ENCODE measurements at places on chromosomes 4 and X.

DNA sequence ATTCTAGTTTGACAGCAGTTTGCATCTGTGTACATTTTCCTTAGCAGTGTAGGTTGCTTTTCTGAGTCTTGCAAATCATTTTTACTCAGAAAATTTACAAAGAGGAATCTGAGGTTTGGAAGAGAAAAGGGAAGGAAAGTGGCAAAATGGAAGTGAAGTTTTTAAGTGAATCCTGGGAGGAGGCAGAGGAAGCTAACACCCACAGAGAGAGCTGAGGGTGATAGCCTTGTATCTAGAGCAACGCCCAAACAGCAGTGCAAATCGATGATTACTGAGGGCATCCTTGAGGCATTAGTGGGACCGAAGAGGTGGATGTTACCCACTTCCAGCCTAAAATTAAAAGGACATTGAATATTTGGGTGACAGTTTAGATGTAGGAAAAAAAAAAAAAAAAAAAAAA, 31.8 kb downstream of the KLF3 start:
- DNase-seq: no peak

GRCh38 chr4:112889619-112890527, 159.6 kb upstream of the ANK2 start:
- no peak for DNase-seq

DNA sequence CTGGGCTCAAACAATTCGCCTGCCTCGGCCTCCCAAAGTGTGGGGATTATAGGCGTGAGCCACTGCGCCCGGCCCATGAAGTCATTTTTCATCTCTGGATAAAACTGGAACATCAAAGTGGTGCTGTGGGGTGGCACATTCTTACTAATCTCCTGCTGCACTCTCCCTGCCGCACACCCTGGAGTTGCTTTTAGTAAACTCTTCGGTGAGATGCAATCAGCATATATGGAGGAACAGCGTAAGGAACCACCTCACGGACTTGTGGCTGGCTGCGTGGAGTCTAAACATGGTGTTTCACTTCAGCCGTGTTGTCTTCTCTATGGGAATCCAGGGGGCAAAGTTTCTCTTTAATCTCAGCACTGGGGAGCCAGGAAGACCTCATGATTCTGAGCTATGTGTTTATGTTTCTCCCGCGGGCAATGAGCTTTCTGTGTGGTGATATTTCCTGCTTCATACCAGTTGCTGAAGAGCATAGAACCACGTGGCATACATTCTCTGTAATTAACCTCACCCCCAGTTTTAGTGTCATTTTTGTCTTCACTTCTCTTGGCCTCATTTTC, 2.1 kb upstream of the RHOH start:
- no peak for DNase-seq

DNA sequence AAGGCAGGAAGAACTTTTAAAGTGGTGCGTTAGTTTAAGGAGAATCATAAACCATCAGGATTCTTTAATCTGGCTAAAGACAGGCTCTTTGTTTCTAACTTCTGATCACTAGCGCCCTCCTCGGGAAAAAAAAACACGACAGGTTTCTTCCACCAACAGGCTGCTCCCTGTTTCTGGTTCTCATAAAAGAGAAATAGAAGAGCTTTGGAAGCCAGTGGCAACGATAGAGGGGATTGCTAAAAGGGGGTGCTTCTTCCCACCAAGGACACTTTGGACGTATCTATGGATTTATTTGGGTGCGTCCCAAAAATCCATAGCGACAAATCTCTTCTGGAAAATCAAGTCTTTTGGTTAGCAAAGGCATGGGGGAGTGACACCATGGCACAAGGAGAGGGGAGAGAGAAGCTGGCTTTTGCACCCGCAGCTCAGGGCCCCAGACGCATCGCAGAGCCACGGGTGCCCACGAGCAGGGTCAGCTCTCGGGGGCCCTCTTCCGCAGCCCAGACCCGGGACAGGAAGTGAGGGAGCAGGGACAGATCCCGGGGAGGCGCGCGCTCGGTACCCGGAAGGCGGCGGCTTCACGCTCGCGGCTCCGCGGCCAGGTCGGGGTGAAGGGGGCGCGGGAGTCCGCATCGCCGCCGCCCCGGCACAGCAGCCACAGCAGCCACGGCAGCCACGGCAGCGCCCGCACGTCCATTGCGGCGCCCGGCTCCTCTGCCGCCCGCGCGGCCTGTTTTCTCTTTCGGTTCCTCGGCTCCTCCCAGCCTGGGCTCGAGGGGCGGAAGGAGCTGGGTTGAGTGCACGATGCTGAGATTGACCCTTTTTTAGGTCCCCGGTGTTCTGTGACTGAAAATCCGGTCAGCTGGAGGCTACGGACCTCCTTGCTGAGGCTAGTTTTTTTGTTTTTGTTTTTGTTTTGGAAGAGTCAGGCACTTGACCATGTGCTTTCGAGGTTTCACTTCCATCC, at the start of gene CTSO:
Gene CTSO, minus strand, starts transcription at position 716 of the 967 bp plus-strand sequence. Its CDS starts 19 bp downstream, at position 697.
- DNase-seq: peak; percentile 62

GRCh38 chrX:135429429-135429828, 7.7 kb downstream of the SMIM10L2A start:
- no peak for DNase-seq

DNA sequence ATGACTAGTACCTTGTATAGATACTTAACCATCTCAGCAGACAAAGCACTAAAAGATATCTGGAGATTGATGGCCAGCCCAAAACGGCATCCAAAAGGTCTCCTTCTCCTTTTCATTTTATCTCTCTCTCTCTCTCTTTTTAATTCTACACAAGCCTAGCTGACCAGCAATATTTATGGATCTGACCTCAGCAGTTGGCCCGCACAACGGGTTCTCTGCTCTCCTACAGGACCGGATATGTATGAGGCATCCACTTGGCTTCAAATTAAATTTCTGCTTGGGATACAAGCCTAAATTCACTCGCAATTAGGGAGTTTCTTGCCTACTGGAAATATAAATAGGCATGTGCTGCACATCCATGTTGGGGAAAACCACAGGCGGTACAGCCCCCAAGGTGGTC, 22.5 kb upstream of the CT55 start:
- DNase-seq: no peak

DNA sequence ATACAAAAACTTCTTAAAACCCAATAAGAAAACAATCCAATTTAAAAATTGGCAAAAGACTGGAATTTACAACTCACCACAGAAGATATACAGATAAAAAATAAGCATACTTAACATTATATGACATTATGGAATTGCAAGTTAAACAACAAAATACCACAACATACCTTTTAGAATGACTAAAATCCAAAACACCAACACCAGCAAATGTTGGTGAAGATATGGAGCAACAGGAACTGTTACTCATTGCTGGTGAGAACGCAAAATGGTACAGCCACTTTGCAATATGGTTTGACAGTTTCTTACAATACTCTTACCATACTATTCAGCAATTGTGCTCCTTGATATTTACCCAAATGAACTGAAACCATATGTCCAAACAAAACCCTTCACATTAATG, 112.4 kb downstream of the ADGRL3 start:
- no peak for DNase-seq

- no peak for DNase-seq
These were observed 4.0 kb upstream of the ZFX start for GRCh38 chrX:24145303-24146186.

DNA sequence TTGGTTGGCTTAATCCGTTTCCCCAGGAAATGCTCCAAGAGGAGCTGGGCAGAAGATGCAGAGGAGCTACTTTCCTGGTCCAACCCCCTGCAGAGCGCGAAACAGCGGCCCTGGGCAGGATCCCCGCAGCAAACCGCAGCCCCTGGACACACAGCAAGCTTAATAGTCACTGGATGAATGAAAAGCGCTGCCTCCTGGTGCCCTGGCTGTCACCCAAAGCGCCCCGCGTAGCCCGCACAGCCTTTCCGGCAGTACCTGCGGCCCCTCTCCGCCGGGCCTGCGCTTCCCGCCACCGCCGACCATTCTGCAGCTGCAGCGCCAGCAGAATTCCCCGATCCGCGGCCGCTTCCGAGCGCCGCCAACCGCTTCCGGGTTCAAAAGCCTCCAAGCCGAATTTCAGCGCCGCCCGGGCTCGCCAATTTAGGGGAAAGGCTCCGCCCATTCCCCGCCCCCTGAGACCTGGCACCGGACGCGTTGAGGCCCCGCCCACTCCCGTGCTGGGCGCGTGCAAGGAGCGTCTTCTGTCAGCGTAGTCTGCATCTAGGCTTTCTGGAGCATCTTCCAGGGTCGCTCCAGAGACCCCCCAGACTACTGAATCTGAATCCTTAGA, at the start of gene HPF1:
Gene HPF1, minus strand, starts transcription at position 370 of the 610 bp plus-strand sequence. Its CDS starts 67 bp downstream, at position 303.
- DNase-seq: peak; percentile 90

- no peak for DNase-seq
These were observed 38.6 kb upstream of the AADAT start for GRCh38 chr4:170128219-170128804.

DNA sequence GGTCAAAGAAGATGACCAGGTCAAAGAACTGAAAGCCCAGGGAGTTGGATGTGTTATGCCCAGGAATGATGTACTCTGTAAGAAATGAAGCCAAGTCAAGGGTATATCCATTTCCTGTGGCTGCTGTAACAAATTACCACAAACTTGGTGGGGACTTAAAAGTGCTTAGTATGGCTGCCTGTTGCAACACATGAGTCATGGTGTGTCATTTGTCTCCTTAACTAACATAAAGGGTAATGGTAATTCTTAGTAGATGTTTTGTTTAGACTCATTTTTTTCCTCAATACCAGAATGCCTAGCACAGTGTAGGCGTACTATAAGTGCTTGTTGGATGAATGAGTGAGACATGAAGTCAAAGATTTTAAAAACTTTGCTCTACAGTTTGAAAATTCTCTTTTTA, 45.7 kb downstream of the SYTL5 start:
- no peak for DNase-seq

GRCh38 chr4:86755388-86755787, 93.8 kb downstream of the SLC10A6 start:
- DNase-seq: no peak

DNA sequence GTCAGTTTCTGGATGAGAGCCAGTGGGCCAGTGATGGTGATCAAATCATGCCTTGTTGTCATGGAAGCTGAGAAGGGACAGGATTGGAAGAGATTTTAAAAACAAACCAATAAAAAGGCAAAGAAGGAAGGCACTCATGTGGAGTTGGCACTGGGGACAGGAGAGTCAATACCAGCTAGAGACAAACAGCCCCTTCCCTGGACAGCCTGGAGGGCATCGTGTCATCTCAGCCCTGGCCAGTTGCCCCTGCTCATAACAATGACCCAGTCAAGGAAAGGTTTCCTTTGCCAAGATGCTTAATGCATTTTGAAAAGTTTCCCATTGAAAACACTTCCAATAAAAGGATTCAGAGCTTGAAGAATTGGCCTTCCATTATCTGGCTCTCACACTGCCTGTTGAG, 55.5 kb downstream of the SCML1 start:
- no peak for DNase-seq

GRCh38 chr4:122810669-122811068, 16.0 kb upstream of the FGF2 start:
- DNase-seq: no peak

- no peak for DNase-seq
These were observed 394.0 kb upstream of the TEX13C start for GRCh38 chrX:124925681-124926080.

GRCh38 chr4:46254788-46255187, 130.9 kb upstream of the GABRG1 start:
- DNase-seq: no peak

GRCh38 chrX:10492250-10492649, 128.1 kb downstream of the MID1 start:
- no peak for DNase-seq

GRCh38 chr4:182203872-182204411, 39.3 kb upstream of the TENM3 start:
- DNase-seq: no peak

GRCh38 chr4:102342404-102343074, 2.7 kb downstream of the SLC39A8 start:
- no peak for DNase-seq

GRCh38 chrX:40015693-40016092, 82.1 kb downstream of the BCOR start:
- DNase-seq: no peak

DNA sequence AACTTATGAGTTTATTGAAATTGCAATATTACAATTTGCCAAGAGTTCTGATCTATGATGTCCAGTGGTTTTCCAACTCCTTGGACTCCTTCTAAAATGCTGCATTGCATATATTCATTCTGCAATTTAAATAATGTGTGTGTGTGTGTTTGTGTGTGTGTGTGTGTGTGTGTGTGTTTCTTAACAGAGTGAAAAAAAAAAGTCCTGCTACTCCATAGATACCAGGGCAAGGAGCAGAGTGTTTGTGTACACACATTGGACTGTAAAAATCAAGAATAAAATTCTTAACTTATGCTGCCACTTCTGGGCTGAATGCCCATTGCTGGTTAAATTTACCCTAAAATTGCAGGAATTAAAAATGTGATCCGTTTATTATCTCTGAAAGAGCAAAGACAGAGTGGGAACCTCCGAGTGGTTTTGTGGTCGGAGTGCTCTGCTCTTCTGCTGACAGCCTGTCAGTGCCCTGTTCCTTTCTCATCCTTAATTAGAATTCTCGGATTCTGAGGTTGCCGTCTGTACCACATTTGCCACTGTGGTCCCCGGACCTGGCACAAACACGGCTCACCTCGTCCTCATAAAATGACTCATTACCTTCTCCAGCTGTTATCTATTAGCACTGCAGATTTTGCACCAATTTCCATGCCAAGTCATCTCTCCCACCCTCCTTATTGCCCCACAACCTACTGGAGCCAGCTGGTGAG, 355.5 kb downstream of the KCNIP4 start:
- DNase-seq: no peak

DNA sequence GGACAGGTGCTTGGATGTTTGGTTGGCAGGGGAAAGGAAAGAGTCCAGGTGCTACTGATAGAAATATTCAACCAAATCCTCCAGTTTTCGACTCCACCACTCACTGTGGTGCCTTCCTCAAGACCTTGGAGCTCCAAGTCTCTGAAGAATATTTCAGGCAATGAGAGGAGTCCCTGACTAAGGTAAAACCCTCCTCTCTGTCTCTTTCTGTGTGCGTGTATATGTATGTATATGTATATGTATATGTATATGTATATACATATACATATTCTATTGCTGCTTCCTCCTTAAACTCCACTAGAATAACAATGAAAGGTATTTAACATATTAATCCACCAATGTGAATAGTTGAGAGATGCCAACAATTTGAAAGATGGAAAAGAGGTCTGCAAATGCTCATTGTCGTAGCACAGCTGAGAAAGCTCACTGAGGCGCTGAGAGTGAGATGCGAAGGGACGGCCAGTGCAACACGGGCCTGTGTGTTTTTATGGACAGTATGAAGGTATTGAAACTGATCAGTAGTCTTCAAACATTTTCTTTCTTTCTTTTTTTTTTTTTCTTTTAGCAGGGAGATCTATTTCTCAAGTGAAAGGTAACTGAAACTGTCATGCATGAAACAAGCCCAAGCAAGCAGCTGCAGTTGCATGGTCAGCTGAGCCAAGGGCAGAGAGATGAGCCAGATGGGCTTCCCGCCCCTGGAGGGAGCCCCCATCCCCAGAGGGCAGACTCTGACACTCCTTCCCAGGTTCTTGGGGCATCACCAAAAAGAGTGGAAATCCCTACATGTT, 41.1 kb upstream of the HS3ST1 start:
- DNase-seq: no peak

All from stimulated activated CD8-positive, alpha-beta memory T cell treated with anti-CD3 and anti-CD28 coated beads, Interleukin-12 subunit alpha, Interleukin-12 subunit beta, amount 100 ng/mL, for 4 hours (primary cell).